ENCODE measurements at places on chromosomes 3 and 15.

GRCh38 chr3:49602877-49603411 lies 48.7 kb downstream of the BSN start:
- DNase-seq: no peak

DNA sequence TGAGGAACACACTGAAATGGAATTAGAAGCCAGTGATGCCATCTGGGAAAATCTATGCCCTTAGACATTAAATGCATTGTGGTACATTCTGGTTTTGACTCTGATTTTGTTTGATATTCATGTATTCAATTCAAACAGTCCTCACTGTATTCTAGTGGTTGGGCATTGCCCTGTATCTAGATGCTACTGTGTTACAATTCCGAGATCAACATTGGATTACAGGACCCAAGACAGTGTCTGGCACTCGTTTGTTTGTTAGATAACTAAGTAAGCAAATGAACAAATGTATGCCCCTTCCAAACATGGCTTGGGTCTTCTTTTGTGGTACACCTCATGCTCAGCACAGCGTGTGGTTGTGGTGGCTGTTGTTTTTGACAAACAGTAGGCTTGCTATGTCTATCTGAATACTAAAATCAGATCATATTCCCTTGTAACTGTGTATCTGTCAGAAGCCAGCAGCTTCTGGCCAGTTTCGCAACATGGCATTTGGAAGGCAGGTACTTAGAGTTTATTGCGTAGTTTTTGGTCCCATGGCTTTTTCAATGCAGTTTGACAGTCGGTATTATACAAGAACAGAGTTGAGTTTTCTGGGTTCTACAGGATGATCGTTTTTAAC lies 5.7 kb downstream of the FILIP1L start:
- no peak for DNase-seq

- DNase-seq: no peak
Measured at GRCh38 chr15:79481793-79482192, 49.7 kb downstream of the MINAR1 start.

DNA sequence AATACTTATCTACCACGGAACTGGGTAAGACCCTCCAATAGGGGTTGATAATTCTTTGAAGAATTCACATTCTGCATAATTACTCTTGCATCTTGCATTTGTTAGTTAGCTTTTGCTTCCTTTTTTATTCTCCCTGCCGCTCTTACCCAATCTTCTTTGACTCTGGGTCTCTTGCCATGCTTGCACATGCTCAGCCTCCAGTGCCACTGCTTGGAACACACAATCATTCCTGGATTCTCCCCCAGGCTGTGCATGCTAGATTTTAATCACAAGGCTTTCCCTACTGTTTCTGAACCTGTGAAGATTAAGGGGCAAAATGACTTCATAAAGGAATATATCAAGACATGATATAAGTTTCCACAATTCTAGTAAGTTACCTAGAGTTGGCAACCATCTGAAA lies 133.1 kb downstream of the IL1RAP start:
- no peak for DNase-seq

GRCh38 chr15:57172925-57173324 lies 203.4 kb upstream of the CGNL1 start:
- no peak for DNase-seq

DNA sequence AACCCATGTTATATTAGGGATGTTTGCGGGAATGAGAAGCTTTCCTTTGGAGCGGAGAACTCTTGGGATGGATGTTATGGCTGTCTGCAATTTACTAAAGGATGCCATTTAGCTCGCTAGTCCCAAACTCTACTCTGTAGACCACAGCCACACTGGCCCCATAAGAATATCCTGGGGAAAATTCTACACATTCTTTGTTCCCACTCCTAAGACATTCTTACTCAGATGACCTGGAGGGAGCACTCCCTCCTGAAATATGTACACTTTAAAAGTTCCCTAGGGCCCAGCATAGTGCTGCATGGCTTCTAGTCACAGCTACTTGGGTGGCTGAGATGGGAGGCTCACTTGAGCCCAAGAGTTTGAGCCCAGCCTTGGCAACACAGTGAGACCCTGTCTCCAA lies 288.7 kb upstream of the RORA start:
- no peak for DNase-seq

DNA sequence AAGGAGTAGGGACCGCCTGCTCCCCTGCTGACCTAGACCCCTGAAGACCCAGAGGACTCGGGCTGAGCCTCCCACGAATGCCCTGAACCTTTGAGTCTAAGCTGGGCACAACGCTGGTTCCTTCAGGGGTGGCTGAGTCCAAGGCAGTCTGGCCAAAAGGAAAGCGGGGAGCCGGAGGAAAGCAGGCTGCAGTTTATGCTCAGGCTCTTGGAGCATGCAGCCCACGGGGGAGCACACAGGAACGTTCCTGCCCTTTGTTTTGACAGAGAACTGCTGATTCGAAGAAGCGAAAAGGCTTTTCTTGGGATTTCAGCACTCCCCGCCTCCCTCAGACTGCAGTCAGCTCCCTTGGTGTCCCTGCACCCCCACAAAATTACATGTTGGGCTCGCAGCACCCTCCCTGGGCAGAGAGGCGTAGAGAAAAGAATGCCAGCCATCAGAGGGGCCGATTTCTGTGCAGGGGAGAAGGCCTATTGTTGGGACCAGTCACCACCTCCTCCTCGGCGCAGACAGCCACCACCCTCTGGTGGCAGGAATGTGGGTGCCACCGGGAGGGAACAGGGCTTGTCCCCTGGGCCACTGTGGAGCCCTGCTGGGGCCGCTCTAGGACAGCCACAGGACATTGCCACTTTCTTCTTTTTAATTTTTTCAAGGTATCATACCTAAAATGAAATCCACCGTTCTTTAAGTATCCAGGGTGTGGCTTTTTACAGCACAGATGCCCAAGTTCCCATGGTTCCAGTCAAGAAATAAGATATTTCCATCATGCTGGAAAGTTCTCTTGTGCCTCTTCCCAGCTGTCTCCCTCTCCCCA lies 72.2 kb downstream of the SMAD6 start:
- DNase-seq: peak; percentile 71

DNA sequence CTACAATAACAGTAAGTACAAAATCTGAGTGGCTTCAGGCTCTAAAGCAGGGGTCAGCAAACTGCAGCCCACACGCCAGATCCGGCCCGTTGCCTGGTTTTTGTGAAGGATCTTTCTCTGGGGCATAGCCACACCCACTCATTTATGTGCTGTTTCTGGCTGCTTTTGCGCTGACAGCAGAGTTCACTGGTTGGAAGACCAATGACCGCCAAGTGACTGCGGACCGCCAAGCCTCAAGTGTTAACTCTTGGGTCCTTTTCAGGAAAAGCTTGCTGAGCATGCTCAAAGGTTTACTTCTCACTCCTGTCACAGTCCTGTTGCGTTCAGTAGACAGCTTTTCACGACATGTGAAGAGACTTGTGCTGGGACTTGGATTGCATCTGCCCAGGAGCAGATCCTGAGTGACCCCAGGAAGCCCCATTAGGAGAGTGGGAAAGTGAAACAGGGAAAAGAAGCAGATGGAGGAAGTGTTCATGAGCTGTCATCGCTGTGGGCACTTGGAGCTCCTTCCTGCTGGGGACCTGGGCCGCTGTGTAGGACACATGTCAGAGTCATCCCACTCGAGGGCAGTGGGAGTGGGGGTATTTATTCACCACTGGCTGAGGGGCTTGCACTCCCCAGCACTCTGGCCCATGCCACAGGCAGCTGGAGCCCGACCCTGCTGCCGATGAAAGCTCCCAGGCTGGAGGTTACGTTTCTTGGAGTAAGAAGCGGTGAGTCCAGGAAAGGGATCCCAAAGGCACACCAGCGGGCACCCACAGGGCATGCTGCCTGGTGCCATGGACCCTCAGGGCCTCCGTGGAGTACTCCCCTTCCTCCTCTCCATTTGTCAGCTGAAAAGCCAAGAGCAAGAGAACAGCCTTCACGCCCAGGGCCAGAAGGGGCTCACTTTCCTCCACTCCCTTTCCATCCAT lies 249.1 kb downstream of the PLCL2 start:
- no peak for DNase-seq

DNA sequence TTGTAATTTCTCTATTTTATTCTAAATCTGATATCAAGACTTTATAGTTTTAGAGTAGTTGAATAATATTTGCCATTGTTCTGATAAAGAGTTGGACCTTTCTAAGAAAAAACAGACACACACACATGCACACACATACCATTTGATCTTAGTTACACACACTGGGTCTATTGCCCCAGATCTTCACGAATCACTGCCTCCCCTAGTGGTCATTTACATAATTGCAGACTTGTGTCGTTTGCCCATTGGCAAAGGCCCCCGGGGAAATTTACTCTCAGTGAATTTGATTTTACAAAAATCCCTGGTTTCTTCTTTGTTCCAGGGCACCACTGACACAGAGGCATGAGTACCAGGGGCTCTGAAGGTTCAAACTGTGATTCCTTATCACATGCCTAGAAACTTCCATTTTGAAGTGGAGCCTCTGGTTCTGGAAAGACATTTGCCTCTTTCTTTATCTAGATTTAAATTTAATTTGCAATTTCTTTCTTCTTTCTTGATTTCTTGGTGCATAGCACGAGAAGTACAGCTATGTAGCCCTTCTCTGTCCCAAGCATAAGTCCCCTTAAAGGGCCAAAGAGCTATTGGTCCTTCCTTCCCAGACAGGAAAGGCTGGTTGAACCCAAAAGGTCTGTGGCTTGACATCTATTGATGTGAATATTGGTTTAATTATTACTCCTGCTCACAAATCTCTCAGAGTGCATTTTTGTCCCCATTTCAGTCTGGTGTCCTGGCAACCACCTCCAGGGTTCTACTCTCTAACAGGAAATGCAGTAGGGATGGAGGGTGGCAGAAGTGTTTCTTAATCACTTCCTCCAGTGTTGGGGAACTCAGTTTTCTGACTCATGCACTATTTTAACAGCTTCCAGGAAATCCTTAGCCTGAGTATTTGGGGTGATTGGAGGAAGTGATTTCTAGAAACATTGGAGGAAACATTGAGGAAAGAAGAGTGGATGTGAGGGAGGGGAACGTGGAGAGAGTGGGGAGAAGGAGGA lies 32.4 kb upstream of the SLC6A11 start:
- peak; percentile 22 for DNase-seq

GRCh38 chr3:114857299-114857701 lies 289.8 kb downstream of the ZBTB20 start:
- DNase-seq: no peak

DNA sequence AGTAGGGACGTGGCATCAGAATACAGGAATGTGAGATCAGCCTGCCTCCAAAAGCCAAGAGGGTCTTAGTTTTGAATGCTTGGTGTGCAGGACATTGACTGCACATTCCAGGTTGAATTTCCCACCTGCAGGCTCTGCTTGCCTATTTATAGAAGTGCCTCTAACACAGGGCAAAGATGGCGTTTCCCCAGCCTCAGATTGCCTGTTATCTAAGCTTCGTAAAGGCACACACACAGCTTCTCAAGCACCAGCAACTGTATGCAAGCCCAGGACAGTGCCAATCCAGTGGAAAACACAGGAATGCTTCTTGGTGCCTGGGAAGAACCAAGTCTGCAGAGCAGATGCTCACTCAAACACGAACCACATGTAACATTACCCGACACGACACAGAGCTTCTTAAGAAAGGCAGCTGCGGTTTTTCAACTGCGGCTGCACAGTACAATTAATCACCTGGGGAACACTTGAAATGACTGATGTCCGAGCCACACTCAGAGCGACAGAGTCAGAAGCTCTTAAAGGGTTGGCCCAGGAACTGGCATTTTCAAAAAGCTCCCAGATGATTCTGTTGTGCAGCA lies 90.0 kb upstream of the ANKRD34C start:
- DNase-seq: peak; percentile 93

GRCh38 chr15:92808598-92809063 lies 91.5 kb upstream of the CHD2 start:
- peak; percentile 79 for DNase-seq

DNA sequence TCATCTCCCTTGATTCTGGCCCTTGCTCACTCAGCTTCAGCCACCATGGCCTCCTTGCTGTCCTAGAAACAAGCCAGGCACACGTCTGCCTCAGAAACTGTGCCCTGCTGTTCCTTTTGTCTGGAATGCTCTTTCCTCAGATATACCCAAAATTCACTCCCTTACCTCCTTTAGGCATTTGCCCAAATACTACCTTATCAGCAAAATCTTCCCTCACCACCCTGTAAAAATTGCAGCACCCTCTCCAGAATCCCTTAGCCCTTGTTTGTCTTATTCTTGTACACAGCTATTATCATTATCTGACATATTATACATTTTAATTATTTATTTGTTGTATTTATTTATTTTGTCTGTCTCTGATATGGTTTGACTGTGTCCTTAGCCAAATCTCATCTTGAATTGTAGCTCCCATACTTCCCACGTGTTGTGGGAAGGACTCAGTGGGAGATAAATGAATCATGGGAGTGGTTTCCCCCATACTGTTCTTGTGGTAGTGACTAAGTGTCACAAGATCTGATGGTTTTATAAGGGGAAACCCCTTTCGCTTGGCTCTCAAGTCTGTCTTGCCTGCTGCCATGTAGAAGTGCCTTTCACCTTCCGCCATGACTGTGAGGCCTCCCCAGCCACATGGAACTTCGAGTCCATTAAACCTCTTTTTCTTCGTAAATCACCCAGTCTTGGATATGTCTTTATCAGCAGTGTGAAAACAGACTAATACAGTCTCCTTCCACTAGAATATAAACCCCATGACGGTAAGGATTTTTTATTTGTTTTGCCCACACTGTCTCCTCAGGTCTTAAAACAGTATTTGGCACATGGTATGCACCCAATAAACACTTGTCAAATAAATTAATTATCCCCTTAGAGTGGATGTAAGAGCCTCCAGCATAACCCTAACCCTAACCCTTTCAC lies 60.0 kb upstream of the STT3B start:
- no peak for DNase-seq

DNA sequence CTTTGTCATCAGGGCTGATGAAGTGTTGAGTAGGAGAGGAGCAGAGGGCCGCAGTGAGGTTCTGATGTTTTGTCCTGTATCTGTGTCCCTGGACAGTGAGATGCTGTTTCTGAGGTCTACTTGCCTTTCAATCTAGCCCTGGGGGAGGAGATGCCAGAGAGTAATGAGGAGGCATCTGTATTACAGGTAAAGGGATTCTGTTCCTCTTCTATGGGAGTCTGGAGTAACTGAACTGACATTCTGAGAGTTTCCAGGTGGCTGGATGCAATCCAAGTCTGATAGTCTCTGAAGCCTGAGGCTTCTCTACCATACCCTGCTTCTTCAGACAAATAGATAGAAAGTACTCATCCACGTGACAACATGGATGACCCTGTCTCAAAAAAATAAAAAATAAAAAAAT lies 60.9 kb downstream of the IL12A start:
- DNase-seq: no peak

GRCh38 chr3:133317866-133318265 lies 82.0 kb upstream of the BFSP2 start:
- no peak for DNase-seq

DNA sequence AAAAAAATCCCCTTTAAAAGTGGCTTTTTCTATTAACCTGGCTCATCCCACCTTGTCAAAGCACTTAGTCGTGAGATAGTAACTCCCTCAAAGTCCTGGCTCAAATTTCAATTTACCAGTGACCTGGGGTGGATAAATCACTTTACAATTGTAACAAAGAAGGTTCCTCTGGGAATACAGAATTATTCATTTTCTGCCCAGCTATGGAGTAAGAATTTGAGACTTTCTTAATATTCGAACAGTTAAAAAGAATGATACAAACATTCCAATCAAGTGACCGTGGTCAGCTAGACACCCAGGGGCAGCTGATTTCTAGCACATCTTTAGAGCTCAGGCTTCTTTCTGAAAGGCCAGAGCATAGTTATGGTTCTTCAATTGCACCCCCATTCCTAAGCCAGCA lies 291.0 kb upstream of the TGFBR2 start:
- DNase-seq: no peak
